ENCODE measurements at places on chromosomes 1 and 21.

DNA sequence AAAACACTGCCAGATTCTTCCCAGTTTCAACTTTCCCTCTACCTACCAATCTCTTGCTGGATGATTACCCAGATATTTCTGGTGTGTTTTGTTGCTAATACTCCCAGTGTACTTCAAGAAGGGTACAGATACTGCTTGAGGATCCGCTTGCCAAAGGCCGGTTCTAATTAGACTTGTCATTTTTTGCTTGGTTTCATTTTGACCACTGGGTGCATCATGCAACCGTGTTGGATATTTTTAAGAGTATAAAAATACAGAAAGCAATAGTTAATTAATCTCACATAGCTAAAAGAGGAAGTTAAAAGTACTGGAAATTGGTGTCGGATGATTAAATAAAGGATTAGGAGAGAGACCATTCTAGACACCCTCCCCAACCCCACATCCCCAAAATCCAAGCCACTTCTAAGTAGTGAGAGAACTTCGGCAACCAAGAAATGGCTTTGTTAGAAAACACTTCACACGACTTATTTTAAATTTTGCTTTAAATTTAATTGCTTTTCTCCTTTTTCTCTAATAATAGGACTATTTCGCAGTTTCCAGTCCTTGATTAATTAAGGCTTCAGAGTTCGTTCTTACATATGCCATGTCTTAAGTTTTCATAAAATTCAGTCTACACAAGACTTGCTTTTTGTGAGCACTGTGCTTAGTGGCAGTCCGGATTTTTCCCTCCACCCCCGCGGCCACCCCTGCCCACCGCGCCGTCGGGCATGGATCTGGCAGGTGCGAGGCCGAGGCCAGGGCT, 2.5 kb upstream of the CDKN2C start:
- peak; percentile 11 for DNase-seq

GRCh38 chr1:33414879-33415278, 16.0 kb downstream of the PHC2 start:
- no peak for DNase-seq

GRCh38 chr1:29593601-29594382, 357.5 kb downstream of the PTPRU start:
- no peak for DNase-seq

GRCh38 chr1:100061681-100062080, 71.0 kb downstream of the SASS6 start:
- DNase-seq, result no peak

GRCh38 chr1:44284184-44284583, 70.9 kb downstream of the ERI3 start:
- DNase-seq, result no peak
